Mammary epithelial cell (primary cell): ENCODE measurements at places on chromosomes 6 and 20. TPM values are rescaled to one million over a fixed set of nuclear protein-coding genes. Genes with fewer than 3 reads are reported as not detected.
A peak's percentile ranks its signal among the peaks of the same experiment; 100 is the strongest.

- peak; percentile 76 for DNase-seq
These were observed 60.0 kb downstream of the TRIM27 start for GRCh38 chr6:28863604-28864325.

The RBBP9 gene
- total RNA-seq = 25.8 TPM

DNA sequence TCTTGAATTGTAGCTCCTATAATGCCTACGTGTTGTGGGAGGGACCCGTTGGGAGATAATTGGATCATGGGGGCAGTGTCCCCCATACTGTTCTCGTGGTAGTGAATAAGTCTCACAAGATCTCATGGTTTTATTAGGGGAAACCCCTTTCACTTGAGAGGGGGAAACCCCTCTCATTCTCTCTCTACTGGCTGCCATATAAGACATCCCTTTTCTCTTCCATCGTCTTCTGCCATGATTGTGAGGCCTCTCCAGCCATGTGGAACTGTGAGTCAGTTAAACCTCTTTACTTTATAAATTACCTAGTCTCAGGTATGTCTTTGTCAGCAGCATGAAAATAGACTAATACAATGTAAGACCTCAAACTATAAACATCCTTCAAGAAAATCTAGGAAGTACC lies 23.1 kb downstream of the PAQR8 start:
- no peak for DNase-seq

DNA sequence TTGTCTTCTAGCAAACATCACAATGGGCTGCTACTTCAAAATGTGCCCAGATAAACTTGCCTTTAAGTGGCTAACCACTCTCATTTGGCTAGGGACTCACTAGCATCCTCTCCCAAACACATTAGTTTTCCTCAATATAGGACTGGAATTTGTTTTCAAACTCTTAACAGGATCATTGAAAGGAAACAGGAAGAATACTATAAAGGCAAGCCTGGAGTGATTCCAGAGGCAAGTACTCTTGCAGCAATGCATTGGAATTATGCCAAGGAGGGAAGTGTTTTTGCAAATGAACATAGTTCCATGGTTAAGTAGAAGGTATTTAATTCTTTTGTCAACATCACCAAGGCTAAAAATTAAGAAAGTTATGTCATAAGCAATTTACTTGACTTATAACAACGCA lies 12.2 kb downstream of the EPHA7 start:
- no peak for DNase-seq
